Posterior cingulate gyrus (tissue), 11 donors: ENCODE measurements at places on chromosomes 1 and 21.
A peak's percentile ranks its signal among the peaks of the same experiment; 100 is the strongest.

DNA sequence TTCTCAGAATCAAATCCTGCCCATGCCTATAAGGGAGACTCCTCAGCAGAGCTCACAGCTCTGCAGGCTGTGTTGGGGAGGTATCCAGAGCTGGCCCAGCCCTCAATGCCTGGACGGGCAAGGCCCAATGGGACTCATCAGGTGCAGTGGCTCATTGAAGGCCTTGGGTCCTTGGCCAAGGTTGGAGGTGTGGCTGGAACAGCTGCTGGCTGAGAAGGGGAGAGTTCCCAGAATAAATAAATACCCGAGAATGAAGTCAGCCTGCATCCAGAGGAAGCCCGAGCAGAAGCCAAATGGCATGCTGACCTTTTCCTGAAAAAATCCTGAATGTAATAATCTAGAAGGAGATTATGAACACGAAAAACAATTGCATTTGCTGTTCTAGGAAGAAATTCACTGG lies 25.2 kb upstream of the IKBKE start:
- DNase-seq = no peak

GRCh38 chr1:171596119-171596518 lies 25.9 kb upstream of the MYOCOS start:
- DNase-seq = no peak

GRCh38 chr1:109762821-109763645 lies 690 bp downstream of the EPS8L3 start:
- DNase-seq = peak; percentile 26

DNA sequence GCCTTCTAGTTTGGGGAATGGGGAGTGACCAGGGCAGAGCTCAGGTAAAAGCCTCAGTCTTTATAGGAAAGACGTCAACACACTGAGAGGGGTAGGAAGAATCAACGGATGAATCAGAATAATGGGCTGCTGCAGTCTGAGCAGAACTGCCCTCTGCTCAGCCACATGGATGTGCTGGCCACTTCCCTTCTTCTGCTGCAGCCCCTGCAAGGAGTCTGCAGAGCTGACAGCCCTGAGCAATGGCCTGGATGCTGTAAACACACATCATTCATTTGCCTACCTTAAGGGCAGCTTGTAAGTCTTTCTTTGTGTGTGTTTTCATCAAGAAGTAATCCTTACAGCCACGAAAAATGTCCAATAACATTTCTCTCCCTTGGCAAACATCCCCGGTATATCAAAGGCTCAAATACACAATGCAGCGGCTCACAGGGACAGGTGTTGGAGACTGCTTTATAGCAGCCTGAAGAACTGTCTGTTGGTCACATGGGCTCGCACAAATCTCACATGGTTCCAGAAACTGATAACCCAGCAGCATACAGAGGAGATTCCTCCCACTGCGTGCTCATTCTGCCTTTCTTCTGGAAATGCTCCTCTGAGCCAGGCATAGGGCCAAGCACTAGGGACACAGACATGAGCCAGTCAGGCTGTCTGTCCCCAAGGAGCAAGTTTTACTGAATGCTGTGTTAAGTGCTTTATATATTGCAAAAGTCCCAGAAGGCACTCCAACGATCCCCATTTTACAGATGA lies 110.1 kb downstream of the HMGB4 start:
- DNase-seq = peak; percentile 45

- DNase-seq = no peak
Observed at GRCh38 chr1:7584157-7584556, 186.9 kb upstream of the VAMP3 start.

- no peak for DNase-seq
Observed at GRCh38 chr1:27963393-27963792, 3.6 kb downstream of the XKR8 start.

GRCh38 chr1:25167269-25168192 lies 64.8 kb downstream of the SYF2 start:
- peak; percentile 26 for DNase-seq

DNA sequence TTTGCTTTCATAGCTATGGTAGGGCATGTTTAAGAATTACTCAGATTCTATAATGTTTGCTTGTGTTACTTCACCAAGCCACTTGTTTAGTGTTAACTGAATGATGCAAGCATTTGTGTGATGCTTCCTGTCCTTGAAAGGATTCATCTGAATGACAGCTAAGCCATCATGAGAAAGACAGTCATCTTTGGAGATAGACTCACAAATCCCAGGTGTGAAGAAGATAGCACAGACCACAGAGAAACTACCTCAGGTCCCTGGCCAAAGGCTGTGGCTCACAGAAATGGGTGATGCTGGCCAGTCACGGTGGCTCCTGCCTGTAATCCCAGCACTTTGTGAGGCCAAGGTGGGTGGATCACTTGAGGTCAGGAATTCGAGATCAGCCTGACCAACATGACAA lies 321.4 kb downstream of the DPYD start:
- DNase-seq = no peak

DNA sequence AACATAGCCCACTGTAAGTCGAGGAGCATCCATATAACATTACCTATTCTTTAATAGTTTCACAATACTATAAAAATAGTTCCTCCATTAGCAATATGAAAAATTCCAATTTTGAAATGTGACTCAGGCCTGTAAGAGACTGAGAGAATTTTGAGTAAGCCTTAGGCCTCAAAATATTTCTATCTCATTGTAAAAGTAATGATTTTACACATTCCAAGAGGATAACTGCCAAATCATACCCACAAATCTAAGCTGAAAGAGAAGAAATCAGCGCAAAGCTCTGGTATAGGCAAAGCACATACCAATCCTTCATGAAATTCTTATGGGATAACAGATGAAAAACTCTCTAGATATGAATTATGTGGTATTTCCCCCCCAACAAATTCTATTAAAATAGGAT lies 144.1 kb downstream of the CDC42BPA start:
- DNase-seq = no peak

DNA sequence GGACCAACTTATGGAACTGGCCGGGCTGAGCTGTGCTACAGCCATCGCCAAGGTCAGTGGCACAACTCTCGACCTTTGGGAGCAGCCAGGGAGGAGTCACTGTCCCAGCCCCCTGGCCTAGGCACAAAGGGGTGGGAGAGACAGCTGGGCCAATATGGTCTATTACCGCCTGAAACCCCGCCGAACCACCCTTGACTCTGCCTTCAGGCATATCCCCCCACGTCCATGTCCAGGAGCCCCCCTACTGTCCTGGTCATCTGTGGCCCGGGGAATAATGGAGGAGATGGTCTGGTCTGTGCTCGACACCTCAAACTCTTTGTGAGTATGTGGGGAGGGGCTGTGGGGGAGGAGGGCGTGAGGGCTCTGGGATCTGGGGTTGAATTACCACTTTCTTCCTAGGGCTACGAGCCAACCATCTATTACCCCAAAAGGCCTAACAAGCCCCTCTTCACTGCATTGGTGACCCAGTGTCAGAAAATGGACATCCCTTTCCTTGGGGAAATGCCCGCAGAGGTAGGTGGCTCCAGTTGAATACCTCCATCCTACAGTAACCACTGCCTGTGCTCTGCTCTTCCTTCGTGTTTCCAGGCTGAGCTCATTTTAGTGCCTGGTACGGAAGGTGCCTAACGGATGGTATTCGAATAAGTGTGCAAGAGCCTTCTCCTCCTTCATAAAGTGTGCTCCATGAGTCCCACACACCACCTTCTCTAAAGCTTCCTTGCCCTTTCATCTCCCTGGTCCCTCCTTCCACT lies 758 bp downstream of the NAXE start:
- DNase-seq = no peak
